ENCODE measurements at places on chromosomes 7 and 10. TPM values are rescaled to one million over a fixed set of nuclear protein-coding genes. Genes with fewer than 3 reads are reported as not detected.

DNA sequence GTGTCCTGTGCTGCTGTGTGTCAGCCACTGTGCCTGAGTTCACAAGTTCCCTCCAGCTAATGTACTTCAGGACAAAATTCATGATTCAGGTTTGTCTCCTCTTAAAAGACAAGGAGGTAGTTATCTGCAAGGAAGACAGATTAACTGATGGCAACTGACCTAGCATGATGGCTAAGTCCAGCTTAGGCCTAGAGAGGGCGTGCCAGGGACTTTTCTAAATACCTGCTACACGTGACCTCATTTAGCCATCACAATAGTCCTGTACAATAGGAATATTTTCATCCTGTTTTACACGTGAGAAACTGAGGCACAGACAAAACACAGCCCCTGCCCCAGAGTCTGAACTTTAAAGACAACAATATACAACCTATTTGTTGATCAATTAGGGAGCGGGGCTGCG lies 275.7 kb downstream of the XPNPEP1 start:
- H3K36me3 ChIP-seq, result no peaks in the 10 kb centered on the region
- no peak for DNase-seq
- no peak overlapping the region for H3K27ac ChIP-seq
- H3K27me3 ChIP-seq, result no peaks in the 10 kb centered on the region
- H3K4me3 ChIP-seq, result no peak overlapping the region

- no peaks in the 10 kb centered on the region for H3K36me3 ChIP-seq
- no peak overlapping the region for H3K27ac ChIP-seq
- no peak overlapping the region for H3K4me3 ChIP-seq
- no peaks in the 10 kb centered on the region for H3K27me3 ChIP-seq
- H3K4me1 ChIP-seq, result no peaks in the 10 kb centered on the region
These were observed 96.9 kb upstream of the NEBL start for GRCh38 chr10:20993830-20994527.

DNA sequence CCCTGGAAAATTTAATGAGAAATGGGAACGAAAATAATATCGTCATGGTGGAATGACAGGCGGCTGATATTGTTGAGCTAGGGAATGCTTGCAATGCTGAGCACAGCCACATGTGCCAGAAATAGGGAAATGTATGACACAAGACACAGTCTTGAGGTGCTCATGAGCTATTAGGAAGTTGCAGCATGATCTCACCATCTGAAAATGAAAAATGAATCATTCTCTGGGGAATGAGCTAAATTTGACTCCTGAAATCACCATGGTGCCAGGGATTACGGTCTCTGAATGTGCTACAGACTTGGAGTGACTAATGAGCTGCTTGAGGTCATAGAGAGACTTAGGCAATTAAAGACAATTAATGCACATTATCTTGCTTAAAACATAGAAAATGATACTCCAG lies 845.0 kb downstream of the CNTNAP2 start:
- no peaks in the 10 kb centered on the region for H3K36me3 ChIP-seq
- no peaks in the 10 kb centered on the region for H3K27me3 ChIP-seq

The CCNJ gene
- 5.6 TPM for total RNA-seq

DNA sequence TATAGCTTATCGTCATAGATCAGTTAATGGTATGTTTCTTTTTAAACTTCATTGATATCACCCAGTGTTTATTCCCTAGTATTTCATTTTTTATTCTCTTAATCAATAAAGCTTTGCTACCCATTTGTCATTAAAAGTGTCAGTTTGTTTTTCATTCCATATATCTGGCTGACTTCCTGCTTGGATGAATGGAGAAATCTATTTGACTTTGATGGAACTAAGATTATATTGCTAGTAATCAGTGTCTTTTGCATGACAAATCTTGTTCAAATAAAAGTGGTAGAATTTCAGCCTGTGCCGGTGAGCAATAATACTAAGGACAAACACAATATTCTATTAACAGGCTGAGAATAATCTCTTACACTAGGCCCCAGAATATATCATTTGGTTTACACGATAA lies 203.3 kb downstream of the SEC23IP start:
- no peak overlapping the region for H3K27ac ChIP-seq
- H3K4me1 ChIP-seq, result no peaks in the 10 kb centered on the region
- no peaks in the 10 kb centered on the region for H3K27me3 ChIP-seq
- no peaks in the 10 kb centered on the region for H3K36me3 ChIP-seq

DNA sequence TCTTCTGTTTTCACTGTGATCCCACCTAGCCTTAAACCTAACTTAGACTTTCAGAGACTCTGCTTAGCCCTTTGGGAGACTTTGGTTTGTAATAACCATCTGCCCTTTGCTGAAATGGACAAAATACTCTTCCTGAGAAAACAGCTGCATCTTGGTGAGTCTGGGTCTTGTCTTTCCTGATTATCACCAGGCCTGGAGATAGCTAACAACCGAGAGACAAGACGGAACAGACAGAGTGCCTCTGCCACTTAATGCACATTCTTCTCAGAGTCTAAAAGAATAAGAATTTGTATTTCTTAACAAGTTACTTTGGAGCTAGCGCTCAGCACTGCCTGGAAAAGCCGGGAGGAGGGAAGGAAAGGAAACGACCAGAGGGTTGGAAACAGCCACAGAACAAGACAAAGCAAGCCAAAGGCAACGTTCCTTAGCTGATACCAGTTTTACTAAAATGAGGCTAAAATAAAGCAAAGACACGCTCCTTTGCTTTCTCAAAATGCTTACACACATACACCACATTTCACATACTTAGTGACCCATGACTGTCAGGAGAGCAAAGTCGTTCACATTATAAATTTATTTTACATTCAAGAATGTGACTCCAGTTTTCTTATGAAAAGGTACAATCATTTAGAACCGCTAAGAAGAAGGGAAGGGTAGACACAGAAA lies 70.3 kb upstream of the DGKI start:
- H3K27ac ChIP-seq, result peak overlapping the region; percentile 6
- H3K36me3 ChIP-seq, result peaks cover 49% of the 10 kb centered on the region
- no peaks in the 10 kb centered on the region for H3K27me3 ChIP-seq
- no peak overlapping the region for H3K4me3 ChIP-seq

DNA sequence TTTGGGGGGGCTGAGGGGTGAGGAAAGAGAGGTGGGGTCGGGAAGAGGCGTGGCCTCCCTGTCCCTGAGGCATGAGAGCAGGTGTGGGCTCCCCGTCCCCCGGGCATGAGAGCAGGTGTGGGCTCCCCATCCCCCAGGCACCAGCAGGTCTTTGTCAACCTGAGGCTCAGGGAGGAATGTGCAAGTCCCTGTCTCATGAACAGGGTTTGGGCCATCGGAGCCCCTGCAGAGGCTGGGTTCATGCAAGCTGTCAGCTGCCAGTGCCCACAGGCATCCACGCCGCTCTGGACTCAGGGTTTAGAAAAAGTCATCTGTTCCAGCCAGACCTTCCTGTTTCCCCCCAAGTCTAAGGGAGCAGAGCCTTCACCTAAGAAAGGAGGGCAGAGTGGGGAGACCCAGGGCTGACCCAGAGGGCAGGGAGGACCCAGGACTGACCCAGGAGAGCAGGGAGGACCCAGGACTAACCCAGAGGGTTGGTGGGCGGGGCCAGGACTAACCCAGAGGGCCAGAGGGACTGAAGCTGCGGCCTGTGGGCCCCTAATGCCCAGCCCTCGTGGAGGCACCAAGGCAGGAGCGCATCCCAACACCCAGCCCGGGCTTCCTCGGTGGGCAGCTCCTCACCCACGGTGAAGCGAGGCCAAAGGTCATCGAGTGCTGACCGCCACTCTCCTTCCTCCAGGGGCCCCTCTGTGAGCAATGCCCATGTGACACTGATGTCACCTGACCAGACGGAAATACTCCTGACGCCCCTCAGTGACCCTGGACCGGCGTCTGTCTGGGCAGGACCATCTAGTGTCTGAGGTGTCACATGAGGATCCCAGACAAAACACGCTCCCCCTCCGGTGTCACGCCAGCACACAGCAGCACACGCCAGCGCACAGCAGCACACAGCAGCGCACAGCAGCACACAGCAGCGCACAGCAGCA lies 28.9 kb upstream of the GPR146 start:
- DNase-seq, result no peak
- no peak overlapping the region for H3K4me3 ChIP-seq
- H3K4me1 ChIP-seq, result no peaks in the 10 kb centered on the region
- H3K36me3 ChIP-seq, result peaks cover 5% of the 10 kb centered on the region
- H3K27ac ChIP-seq, result no peak overlapping the region

DNA sequence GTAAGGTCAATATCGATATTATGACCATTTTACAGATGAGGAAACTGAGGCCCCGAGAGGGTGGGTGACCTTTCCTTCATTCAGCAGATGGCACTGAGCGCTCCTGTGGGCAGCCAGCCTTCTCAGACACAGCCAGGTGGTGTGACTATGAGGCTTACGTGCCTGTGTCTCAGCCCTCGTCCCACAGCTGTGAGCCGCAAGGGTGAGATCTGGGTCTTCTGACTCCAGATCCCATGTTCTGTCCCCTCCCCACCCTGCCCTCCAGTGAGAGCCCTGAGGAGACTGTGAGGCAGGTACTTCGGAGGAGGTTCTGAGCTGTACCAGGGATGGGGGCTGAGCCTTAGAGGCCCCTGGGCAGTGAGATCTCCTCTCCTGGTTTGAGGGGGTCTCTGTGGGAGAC lies 613.8 kb upstream of the FOXK1 start:
- H3K4me3 ChIP-seq, result no peak overlapping the region
- H3K36me3 ChIP-seq, result no peaks in the 10 kb centered on the region
- no peaks in the 10 kb centered on the region for H3K4me1 ChIP-seq
- no peak for DNase-seq
- H3K27ac ChIP-seq, result no peak overlapping the region

DNA sequence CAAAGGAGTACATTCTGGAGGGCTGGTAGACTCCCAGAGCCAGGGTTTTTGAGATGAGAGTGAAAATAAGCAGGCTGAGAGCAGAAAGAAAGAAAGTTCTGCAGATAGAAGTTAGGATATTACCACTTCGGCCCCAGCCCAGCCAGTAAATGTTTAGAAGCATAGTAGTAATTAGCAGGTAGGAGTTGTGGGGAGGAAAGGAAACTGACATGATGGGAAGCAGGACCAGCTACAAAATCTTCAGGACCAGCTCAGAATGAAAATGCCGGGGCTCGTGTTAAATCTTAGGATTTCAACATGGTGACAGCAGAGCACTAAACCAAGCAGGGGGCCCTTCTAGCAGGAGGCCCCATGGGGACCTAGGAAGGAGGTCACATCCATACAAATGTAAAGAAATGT lies 28.7 kb downstream of the PRSS2 start:
- H3K27ac ChIP-seq, result no peak overlapping the region
- no peak overlapping the region for H3K4me3 ChIP-seq
- no peaks in the 10 kb centered on the region for H3K4me1 ChIP-seq
- DNase-seq, result no peak
- no peaks in the 10 kb centered on the region for H3K36me3 ChIP-seq

DNA sequence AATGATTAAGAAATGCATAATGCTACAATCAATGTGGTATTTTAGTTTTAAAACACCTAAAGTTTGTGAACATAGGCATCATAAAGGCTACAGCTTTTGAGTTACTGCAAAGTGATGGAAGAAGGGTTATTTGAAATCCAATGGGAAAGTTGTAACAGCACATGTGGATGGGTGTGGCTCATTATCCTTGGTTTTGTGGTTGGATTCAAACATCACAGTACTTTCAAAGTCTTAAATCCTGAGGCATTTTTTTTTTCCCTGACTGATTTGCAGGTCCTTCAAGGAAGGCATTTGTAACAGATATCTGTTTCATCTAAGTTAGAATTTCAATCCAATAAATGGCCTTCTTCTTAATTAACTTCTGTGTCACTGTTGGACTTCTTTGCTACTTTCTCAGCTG lies 9.8 kb upstream of the SHTN1 start:
- H3K27ac ChIP-seq, result no peak overlapping the region
- H3K4me1 ChIP-seq, result no peaks in the 10 kb centered on the region
- no peak for DNase-seq
- no peaks in the 10 kb centered on the region for H3K27me3 ChIP-seq
- no peaks in the 10 kb centered on the region for H3K36me3 ChIP-seq

- no peaks in the 10 kb centered on the region for H3K27me3 ChIP-seq
- peaks cover 11% of the 10 kb centered on the region for H3K4me1 ChIP-seq
- peak overlapping the region; percentile 42 for H3K4me3 ChIP-seq
- DNase-seq, result peak; percentile 65
- H3K36me3 ChIP-seq, result no peaks in the 10 kb centered on the region
These were observed 31.2 kb downstream of the SMNDC1 start for GRCh38 chr10:110273474-110273873.

The ETV1 gene
- 15.9 TPM for total RNA-seq

DNA sequence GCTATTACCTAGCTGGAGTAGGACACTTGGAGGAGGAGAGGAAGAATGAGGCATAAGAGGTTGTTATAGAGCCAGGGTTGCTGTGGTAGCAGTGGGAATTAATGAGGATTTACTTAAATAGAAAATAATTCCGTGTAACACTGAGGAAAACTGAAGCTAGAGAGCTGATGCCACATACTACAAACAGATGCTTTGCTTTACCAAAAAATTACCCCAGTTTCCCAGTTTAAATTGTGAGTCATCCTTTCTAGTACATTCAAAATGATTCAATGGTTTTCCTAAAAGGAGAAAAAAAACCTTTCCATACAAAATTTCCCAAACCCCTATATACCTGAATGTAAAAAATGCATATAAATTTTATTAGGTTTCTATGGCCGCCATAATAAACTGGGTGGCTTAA lies 58.3 kb downstream of the ZNF518A start:
- H3K4me1 ChIP-seq, result peaks cover 7% of the 10 kb centered on the region
- H3K4me3 ChIP-seq, result no peak overlapping the region
- no peaks in the 10 kb centered on the region for H3K36me3 ChIP-seq

The SAP25 gene
- not detected for total RNA-seq

DNA sequence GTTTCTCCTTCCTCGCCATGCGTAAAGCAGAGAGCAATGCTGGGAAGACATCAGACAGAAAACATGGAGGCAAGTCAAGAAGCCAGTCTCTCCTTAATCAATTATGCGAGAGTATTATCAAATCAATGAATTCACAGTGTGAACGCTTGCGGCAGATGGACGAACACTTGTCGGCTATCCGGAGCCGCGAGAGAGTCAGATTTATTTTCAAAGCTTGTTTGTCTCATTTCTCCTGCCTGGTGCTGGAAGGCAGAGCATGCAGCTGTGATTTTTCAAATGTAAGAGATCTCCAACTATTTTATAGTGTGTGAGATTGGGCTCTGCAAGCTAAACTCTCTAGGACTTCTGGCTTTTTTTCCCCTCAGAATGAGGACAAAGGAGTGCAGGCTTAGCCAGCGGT lies 252.3 kb downstream of the SNX10 start:
- no peaks in the 10 kb centered on the region for H3K4me1 ChIP-seq
- peaks cover 4% of the 10 kb centered on the region for H3K27me3 ChIP-seq
- no peaks in the 10 kb centered on the region for H3K36me3 ChIP-seq

DNA sequence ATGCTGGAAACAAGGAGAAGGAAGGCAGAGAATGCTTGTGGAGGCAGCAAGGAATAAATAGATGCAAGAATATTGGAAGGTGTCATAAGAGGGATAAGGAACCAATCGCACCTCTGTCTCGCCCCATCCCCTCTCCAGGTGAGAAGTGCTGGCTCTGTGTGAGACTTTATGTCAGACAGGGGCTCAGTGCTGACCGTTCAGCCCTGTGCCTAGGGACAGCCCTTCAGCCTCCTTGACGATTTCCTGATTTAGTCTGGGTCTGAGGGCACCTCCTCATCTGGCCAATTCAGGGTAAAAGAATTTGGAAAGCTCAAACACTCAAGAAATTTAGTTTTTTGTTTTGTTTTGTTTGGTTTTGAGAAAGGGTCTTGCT lies 54.9 kb downstream of the FAM241B start:
- no peaks in the 10 kb centered on the region for H3K4me1 ChIP-seq
- H3K27me3 ChIP-seq, result peaks cover 48% of the 10 kb centered on the region
- H3K4me3 ChIP-seq, result no peak overlapping the region
- H3K27ac ChIP-seq, result no peak overlapping the region

GRCh38 chr10:132438091-132439024 lies 41.4 kb downstream of the PWWP2B start:
- no peaks in the 10 kb centered on the region for H3K27me3 ChIP-seq
- no peak overlapping the region for H3K27ac ChIP-seq
- H3K4me3 ChIP-seq, result no peak overlapping the region
- no peaks in the 10 kb centered on the region for H3K4me1 ChIP-seq
- H3K36me3 ChIP-seq, result no peaks in the 10 kb centered on the region
- DNase-seq, result no peak
